ENCODE measurements at places on chromosomes 1 and 21.

DNA sequence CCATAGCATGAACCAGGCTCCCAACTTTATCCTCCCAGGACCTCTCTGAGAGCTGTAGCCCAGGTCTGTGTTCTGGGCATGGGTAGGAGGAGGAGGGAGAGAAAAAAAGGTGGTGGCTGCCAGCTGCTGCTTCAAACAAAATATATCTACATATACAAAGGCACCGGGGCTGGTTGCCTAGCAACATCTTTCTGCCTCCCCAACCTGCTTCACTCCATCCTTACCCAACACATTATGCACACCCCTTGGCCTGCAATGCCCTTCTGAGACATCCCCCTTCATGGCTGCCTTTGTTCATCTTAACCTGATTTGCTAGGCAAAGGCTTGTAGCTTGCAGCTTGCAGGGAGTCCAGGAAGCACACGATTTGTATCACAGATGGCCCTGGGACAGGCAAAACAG lies 27.2 kb upstream of the ATP1A1 start:
- DNase-seq, result peak; percentile 9

GRCh38 chr1:233816348-233816747 lies 88.1 kb upstream of the SLC35F3 start:
- no peak for DNase-seq

GRCh38 chr21:31668651-31669491 lies 9.4 kb downstream of the SOD1 start:
- DNase-seq, result no peak

GRCh38 chr1:90104941-90105538 lies 110.1 kb downstream of the ZNF326 start:
- no peak for DNase-seq

DNA sequence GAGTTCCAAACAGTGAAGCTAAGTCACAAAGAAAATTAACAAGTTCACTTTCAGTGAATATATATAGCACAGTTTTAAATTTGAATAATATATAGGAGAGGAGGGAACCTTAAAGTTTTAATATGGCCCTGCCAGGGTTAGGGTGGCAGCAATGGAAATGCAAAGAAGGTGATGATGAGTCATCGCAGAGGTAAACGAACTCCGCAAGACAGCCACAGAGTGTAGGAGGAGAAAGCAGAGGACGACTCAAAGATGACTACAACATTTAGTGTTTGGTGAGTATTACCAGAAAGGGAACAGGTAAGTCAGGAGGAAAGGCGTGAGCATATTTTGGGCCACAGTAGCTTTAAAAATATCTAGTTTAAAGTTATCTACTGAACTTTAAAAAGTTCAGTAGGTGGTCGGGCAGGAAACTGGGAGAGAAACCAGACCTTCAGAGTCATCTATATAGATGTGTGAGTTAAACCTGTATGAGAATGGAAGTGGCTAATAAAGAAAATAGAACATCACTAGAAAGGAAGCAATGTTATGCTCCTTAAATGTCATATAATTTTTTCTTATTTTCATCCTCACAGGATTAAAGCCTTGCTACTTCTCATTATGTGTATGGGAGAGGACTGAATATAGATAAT lies 75.7 kb downstream of the UCHL5 start:
- DNase-seq, result peak; percentile 60

- no peak for DNase-seq
Measured at GRCh38 chr21:31730712-31731055, 1.2 kb downstream of the SCAF4 start.
